Left ventricle myocardium inferior (tissue), 1 donor: ENCODE measurements at places on chromosomes 3 and 15. TPM values are rescaled to one million over a fixed set of nuclear protein-coding genes. Genes with fewer than 3 reads are reported as not detected.

- no peak for DNase-seq
These were observed 63.1 kb downstream of the TNIK start for GRCh38 chr3:171397089-171397488.

GRCh38 chr15:75835990-75836958, 7.0 kb upstream of the UBE2Q2 start:
- no peak for DNase-seq

- no peak for DNase-seq
These were observed 81.7 kb upstream of the PLCL2 start for GRCh38 chr3:16803019-16803418.

- DNase-seq: no peak
These were observed 94.3 kb upstream of the SGO1 start for GRCh38 chr3:20280257-20280656.

Gene RLBP1
- not detected for total RNA-seq

Gene STARD9
- total RNA-seq: 4.9 TPM
